CD4-positive, alpha-beta T cell treated with Interleukin-6 for 4 hours (primary cell): ENCODE measurements at places on chromosomes 2 and 18.

DNA sequence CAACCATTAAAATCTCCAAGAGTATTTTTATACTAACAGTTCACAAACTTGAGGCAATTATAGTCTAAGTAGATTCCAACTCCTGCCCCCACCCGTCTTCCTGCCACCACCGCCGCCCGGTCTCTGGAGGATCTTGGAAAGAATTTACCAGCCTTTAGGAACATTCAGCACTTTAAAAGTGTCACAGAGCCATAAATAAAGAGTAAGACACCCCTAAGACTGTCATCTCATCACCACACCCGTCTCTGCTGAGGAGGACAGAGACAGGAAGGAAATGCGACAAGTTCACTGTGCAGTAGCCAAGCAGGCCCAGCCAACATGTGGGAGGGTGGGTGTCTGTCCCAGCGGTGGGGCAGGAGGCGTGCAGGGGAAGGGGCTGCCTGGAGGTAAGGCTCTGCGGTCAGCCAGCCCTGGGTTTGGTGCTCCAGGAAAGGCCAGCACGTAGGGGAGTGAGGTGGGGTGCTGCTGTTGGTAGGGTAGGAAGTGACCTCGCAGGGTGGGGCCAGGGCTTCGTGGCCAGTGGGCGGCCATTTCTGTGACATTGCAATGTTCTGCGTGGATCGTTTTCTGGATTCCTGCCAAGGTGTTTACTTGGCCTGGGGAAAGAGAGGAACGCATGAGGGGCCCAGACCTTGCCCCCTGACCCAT is 111.6 kb downstream of the FAM210A start:
- DNase-seq = peak; percentile 56

GRCh38 chr18:77096936-77097886 is 35.4 kb downstream of the MBP start:
- no peak for DNase-seq

DNA sequence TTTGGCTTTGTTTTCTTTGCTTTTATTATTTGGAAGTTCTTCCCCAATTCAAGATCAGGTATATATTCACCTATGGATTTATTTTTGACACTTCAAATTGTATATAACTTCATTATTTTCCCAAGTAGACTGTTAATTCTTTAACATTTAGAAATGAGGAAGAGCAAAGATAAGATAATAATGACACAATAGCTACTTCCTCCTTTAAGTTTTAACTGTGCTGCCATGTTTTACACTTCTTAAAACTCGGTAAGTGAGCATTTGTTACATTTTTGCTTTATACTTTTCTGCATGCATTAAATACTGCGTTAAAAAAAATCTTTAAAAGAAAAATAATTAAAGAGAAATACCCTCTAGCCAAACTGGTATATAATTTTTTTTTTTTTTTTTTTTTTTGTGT is 32.5 kb downstream of the SLC66A3 start:
- DNase-seq = no peak

DNA sequence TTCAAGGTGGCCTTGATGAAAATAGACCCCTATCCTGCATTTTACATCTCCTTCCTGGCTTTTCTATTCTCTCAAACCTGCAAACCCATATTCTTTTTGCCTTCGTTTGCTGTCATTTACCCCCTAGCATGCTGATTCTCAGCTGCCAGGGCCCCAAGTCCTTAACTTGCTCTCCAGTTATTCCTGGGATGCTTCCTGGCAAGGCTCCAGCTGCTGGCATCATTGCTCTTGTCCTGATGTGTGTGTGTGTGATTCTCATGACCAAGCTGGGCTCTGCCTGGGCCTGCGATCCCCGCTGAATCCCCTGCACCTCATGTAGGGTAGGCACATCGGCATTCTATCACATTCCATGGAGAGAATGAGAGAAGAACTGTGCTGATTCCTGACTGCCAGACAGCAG is 11.9 kb downstream of the NPAS2 start:
- no peak for DNase-seq

- DNase-seq = peak; percentile 64
These were observed 31.1 kb upstream of the INHBB start for GRCh38 chr2:120314690-120315366.

- DNase-seq = no peak
These were observed 426.4 kb upstream of the ID2 start for GRCh38 chr2:8255448-8255800.

DNA sequence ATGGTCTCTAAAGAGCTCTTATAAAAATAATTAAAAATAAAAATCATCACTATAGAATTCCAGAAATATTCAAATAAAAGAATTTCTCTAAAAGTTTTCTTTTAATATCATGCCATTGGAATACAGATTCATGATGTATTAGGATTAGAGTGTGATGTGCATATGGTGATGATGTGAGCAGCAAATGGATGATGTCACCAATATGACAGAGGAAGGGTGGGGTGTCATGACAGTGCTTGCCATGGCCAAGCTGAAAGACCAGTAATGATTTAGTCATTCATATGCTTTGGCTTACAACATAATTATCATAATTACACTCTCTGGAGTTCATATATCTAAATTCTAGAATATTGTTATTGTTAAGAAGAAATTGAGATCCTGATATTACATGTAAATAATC is 27.4 kb upstream of the TTC32 start:
- DNase-seq = no peak

DNA sequence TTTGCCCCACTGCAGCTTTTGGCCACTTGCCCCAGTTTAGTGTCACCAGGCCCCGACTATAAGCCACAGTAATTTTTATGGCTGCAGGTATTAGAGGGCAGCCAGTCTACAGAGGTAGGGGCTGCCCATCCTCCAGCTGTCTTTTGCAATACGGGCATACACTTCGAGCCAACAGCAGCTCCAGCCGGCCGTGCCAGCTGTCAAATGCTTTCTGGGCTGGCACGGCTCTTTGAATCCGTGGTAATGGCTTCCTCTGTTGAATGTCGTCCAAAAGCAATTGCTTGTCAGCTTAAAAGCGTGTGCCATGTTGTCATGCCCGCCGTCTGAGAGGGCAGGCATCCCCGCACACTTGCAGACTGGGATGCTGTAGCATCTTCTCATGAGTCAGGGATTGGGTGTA is 41.3 kb downstream of the BCL2L11 start:
- no peak for DNase-seq

- DNase-seq = no peak
These were observed 83.0 kb upstream of the MBOAT2 start for GRCh38 chr2:9086465-9086864.

- no peak for DNase-seq
These were observed 111.7 kb upstream of the ZEB2 start for GRCh38 chr2:144631636-144632035.
